ENCODE measurements at places on chromosomes 12 and 14.

DNA sequence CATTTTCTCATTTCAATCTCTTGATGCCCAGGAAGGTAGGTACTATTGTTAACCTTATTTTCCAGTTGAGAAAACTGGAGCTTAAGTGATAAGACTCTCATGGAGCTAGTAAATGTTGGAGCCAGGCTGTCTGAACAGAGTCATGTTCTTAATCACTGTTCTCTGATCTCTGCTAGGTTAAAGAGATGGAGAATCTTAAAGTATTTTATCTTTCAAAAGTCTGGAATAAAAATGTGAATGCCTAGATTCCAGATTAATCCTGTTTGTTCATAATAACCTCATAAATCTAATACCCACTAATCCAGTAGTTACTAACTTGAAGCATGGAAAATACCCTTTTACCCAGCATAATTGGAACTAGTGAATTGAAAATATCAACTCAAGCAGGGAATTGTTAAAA lies 341.0 kb upstream of the RGS6 start:
- no peak for DNase-seq

- no peak for DNase-seq
Observed at GRCh38 chr14:105880616-105881015, 354.2 kb downstream of the TMEM121 start.

- DNase-seq, result no peak
Observed at GRCh38 chr12:85519163-85519562, 239.1 kb downstream of the ALX1 start.

DNA sequence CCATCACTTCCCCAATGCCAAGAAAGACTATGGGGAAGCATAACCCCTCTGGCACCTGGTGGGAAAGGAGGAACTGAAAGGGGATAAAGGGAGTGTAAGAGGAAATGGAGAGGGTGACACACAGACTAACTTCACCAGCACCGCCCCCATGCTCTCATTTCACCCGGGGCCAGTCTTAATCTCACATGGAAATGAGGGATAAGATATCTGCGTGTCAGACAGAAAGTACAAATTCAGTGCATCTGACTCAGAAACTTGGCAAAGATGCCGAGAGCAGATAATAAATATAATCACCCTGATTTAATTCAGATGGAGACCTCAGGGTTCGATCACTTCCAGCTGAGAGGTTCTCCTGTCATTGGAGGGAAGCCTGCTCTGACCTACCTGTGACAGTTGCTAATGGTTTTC lies 191.6 kb downstream of the DUSP6 start:
- no peak for DNase-seq

DNA sequence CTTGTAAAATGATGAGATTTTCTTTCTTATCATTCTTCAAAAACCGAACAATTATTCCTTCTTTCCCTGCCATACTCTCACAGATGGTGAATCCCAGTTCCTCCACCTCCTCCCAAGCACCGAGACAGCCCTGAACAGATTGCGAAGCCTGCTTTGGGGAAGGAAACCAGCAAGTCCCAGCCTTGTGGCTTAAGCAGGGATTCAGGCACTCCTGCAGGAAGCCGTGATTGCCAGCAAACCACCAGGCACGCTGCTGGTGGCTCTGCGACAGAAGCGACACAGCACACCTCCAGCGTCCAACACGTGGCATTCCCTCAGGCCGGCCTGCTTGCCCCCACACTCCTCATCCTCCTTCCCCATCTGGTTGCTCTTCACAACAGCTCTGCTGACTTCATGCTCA lies 237.7 kb downstream of the GXYLT1 start:
- no peak for DNase-seq

All from liver (tissue), 10 donors.